ENCODE measurements at places on chromosomes 13 and 19.

DNA sequence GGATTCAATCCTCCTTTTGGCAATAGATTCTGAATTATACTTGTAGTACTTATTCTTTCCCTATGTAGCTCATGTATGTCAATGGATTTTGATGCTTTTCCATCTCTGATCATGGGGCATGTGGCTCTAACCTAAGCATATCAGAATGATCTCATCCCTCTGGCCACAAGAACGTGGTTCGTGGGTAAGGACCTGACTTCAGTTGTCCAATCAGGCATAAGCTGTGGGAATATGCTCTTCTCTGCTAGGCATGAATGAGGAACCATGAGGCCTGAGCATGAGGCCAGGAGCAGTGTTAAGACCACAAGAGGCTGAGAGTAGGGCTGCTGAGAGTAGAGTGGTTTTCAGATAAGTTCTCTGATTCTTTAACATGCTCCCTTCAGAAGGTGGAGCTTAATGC, 292.4 kb upstream of the TSHZ3 start:
- no peak for DNase-seq

DNA sequence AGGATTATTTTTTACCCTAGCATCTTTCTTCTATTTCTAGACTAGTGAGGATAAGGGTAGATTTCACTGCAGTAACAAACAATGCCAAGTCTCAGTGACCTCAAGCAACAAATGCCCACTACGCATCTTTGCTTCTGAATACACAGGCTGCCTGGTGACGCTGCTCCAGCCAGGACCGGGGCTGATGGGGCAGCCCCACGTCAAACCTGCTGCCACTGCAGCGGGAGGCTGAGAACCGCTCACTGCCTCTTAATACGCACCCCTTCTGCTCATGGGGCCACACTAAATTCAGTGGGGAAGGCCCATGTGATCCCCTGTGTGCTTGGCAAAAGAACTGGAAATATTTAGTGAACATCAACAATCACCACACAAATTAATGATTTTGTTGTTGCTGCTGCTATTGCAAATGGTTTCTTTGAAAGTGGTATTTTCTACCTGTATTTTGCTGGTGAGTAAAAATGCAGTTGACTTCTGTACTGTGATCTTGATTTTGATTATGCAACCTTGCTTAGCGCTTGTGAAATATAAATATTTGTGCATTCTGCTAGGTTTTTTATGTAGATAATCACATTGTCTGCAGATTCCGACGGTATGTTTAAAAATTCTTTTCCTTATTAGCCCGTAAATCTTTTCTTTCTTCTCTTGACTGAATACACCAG, 139.5 kb upstream of the SPACA7 start:
- no peak for DNase-seq

DNA sequence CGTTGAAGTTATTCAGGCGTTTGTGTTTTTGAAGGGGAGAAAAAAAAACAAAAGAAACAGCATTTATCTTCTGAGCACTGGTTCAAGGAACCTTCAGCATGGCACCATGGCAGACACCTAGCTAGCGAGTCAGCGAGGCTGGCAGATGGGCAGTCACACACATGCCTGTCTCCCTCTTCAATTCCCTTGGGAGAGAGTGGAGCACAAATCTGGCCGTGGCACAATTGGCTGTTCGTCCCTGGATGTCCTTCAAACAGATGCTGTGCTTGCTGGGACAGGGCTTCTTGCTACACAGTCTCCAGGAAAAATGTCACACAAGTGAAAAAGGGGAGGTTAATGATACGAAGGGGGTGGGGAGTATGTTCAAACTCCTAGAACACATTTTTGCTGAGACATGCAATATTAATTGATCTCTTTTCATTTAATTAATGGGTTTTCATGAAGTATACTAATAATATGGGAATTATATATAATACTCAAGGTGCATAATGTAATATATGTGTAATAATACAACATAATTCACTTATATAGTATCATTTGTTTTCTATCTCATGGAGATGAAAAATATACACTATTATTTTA, 1674.5 kb upstream of the SLC10A2 start:
- DNase-seq, result no peak

DNA sequence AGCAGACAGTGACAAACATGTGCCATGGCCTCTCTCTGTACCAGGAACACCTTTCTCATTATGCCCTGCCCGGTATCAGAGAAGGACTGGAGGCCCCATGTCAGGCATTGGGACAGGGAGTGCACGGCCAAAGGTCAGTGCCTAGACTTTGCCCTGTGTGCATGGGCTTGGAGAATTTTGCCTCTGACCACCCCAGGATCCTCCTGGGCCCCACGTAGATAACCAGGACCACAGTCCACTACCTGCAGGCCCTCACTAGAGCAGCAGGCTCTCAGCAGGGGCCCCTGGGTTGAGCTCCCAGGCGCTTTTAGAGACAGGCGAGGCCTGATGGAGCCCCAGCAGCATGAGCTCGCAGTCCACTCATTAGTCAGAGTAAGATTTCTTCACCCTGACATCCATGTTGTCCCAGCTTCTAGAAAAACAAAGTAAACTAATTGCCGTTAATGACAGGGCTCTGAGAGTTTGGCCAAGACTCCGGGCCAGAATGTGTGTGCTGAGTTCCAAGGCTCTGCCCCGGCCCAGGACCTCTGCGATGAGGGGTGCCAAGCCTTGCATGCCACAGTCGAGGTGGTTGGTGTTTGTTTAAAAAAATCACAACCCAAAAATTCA, 42.7 kb downstream of the CAPN12 start:
- DNase-seq, result no peak

- DNase-seq, result peak; percentile 89
Observed at GRCh38 chr19:2561895-2562294, 86.0 kb downstream of the GADD45B start.

- no peak for DNase-seq
Observed at GRCh38 chr13:102538938-102539337, 57.8 kb upstream of the TPP2 start.

GRCh38 chr13:33487575-33488243, 202.2 kb upstream of the STARD13 start:
- DNase-seq, result peak; percentile 56

DNA sequence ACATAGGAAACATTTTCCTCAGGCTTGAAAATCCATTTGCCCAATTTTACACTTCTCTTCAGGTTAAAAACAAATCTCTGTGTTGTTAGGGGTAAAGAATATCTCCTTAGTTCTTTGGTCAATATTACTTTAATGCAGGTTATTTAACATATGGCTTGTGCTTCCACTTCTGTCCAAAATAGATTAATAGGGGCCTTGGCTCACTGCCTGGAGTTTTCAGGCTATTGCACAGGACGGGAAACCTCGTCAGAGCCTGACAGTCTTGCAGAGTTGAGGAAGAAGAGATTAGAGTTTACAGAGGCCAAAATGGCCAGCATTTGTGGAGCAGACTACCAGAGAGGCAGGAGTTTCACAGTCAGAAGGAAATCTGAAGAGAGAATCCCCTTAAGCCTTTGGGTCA, 863.9 kb upstream of the GPC6 start:
- DNase-seq, result no peak

DNA sequence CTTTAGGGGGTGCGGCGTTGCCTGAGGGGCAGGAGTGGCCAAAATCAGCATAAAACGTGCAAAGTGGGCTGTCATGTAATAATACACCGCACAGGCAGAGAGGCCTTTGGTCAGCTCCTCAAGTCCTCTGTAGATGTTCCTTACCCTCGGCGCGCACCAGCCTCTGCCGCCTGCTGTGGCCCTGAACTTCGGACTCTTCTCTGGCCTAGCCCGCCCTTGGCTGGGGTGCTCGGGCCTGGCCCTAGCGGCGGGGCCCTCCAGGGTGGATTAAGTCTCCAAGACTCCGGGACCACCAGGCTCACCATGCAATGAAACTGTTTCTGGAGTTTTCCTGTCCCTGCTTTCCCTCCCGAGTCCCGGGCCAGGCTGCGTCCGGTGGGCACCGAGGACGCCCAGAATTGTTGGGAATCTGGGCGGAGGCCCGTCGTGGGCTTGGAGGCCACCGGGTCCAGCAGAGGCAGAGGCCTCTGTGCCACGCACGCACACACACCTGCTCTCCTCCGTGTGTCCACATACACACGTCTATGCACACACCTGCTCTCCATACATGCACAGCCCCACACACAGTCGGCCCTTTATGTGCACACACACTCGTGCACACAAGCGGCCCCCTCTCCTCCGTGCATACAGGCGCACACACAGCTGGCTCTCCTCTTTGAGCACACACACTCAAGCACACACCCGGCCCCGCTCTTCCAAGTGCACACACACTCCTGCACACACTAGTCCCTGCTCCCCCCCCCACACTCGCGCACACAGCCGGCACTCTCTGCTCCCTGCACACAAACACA, 1.5 kb upstream of the TFDP1 start:
- peak; percentile 9 for DNase-seq

DNA sequence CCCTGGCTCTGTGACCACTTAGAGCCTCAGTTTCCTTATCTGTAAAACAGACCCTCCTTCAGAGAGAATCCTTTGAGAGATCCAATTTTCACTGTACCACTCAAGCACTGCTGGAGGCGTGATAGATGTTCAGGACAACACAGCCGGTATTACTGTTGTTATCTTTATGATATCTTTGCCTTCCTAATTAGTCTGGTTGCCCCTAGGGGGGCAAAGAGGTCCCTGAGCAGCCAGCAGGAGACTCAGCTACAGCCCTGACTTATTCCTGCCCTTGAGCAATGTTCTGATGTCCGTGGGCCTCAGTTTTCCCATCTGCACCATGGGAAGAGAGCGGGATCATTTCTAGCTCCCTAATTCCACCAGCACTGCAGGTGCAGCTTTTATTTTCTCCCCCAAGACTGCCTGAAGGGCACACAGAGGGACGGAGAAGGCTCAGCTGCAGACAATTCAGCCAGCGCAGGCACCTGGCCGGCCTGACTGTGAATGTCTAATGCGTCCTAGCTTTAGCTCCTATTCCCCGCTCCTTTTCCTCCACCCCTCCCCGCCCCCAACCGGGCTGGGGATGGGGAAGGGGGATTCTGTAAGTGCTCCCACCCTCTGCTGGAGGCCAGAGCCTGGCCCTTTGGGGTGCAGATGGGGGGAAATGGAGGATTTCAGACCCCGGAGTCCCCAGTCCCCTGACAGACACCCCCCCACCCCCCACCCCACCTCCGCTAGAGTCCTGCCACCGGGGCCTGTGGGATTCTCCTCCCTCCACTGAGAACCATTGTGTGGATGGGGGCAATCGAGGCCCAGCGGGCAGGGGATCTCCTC, 16.2 kb downstream of the TLE5 start:
- DNase-seq, result no peak

Measured in GM13976 (cell line).